Smooth muscle cell of trachea (primary cell): ENCODE measurements at places on chromosomes 4 and X. TPM values are rescaled to one million over a fixed set of nuclear protein-coding genes. Genes with fewer than 3 reads are reported as not detected.

Gene ATOH1
- not detected in 2 replicates for total RNA-seq

Gene SATL1
- total RNA-seq, result not detected in 2 replicates

Gene MAGED4
- 34.0 and 38.5 TPM in 2 replicates for total RNA-seq

Gene AFF2
- total RNA-seq, result under 0.01 TPM in 1 of 2 replicates, not detected in the other

Gene GK
- 27.6 and 33.5 TPM in 2 replicates for total RNA-seq

Gene PLS3
- 176 and 310 TPM in 2 replicates for total RNA-seq

Gene WAS
- total RNA-seq, result 0.17 TPM in 1 of 2 replicates, not detected in the other

Gene ARMCX4
- 5.1 and 6.5 TPM in 2 replicates for total RNA-seq

Gene COL4A6
- 0.83 and 1.5 TPM in 2 replicates for total RNA-seq

Gene CXCL13
- not detected in 2 replicates for total RNA-seq

Gene FDCSP
- not detected in 2 replicates for total RNA-seq

Gene SSX3
- total RNA-seq, result not detected in 2 replicates

Gene BST1
- total RNA-seq, result 6.6 and 13.8 TPM in 2 replicates

Gene MAGEB4
- not detected in 2 replicates for total RNA-seq

Gene HSFX4
- total RNA-seq, result not detected in 2 replicates

Gene DMP1
- not detected in 2 replicates for total RNA-seq

Gene HTRA3
- total RNA-seq, result 7.7 and 22.8 TPM in 2 replicates

Gene PF4V1
- 0.58 and 0.66 TPM in 2 replicates for total RNA-seq

Gene LINC00632
- 1.7 and 7.3 TPM in 2 replicates for total RNA-seq

Gene HEPH
- total RNA-seq, result 57.7 and 116 TPM in 2 replicates

Gene NXF2B
- total RNA-seq, result not detected in 2 replicates

Gene PABPC4L
- 0.17 and 0.58 TPM in 2 replicates for total RNA-seq

Gene SERPINA7
- not detected in 2 replicates for total RNA-seq

Gene FAM47A
- total RNA-seq, result not detected in 2 replicates

Gene GAGE1
- not detected in 2 replicates for total RNA-seq

Gene PAGE1
- not detected in 2 replicates for total RNA-seq

Gene MAGEC3
- total RNA-seq, result not detected in 2 replicates

Gene TNIP3
- total RNA-seq, result 0.17 and 0.87 TPM in 2 replicates

Gene ARL13A
- not detected in 2 replicates for total RNA-seq

Gene HSFX3
- not detected in 2 replicates for total RNA-seq

Gene MSANTD1
- 0.44 and 0.83 TPM in 2 replicates for total RNA-seq

Gene DLG3
- 16.9 and 24.9 TPM in 2 replicates for total RNA-seq

Gene HPGD
- total RNA-seq, result 0.33 and 0.44 TPM in 2 replicates
